ENCODE measurements at places on chromosomes 12 and 14. TPM values are rescaled to one million over a fixed set of nuclear protein-coding genes. Genes with fewer than 3 reads are reported as not detected.

GRCh38 chr12:12018454-12018853 is 52.3 kb upstream of the BCL2L14 start:
- no peak for DNase-seq

ESYT1 gene
- total RNA-seq: 27.0 TPM

- peak; percentile 62 for DNase-seq
These were observed 226.3 kb upstream of the NOS1 start for GRCh38 chr12:117587631-117588287.

DNAH10 gene
- total RNA-seq: 0.08 TPM

- DNase-seq: no peak
These were observed 82.8 kb downstream of the SUDS3 start for GRCh38 chr12:118459110-118459509.

PLA2G1B gene
- not detected for total RNA-seq

DTX1 gene
- total RNA-seq: 1.6 TPM
